ENCODE measurements at places on chromosomes 4 and X.

- DNase-seq: no peak
These were observed at the start of gene CDS1 for GRCh38 chr4:84582988-84583875. CDS1 (plus strand) TSS chr4:84583127; CDS start chr4:84583402, 275 bp downstream.

GRCh38 chrX:131146702-131147101, 88.6 kb downstream of the ARHGAP36 start:
- no peak for DNase-seq

DNA sequence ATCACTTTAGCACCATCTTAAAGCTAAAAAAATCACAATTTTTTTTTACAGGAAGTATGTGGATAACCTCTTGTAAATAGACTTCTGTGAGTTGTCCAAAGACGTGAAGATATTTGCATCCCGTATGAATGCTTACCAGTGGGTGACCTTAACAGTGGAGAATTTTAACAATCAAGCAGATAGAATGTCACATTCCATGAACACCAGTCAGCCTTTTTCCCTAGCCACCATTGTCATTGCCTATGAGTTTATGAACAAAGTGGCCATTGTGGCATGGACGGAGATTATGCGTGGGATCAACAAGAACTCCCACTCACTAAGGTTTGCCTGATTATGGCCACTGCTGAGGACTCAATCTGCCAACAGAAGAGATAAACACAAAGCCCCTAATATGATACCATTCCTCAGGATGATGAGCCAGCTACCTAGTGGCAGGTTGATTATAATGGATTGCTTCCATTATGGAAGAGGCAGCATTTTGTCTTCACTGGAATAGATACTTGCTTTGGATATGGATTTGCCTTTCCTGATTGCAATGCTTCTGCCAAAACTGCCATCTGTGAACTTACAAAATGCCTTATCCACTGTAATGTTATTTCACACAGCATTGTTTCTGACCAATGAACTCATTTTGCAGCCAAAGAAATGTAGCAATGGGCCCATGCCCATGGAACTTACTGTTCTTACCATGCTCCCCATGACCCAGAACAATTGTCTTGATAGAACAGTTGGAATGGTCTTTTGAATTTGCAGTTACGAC, 830.9 kb upstream of the NDST4 start:
- DNase-seq: no peak

- no peak for DNase-seq
These were observed 86.2 kb downstream of the FHDC1 start for GRCh38 chr4:153022241-153022715.

- peak; percentile 16 for DNase-seq
These were observed 8.9 kb upstream of the RGS12 start for GRCh38 chr4:3283916-3284315.

DNA sequence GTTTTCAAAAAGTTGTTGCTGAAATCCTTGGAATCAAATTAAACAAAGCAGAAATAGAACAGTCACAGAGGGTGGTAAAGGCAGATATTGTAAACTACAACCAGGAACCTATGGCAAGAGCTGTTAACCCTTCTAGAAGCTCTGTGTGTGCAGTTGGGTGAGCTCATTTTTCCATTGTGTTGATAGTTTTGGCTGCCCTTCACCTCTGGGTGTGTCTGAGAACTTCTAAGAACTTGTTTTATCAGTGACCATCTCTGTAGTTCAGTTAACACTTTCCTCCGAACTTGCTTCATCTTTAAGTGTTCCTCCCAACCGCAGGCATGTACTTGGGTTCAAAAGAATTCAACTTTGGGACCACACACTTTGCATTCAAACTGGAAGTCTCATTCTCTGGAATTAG, 32.7 kb downstream of the RBMX start:
- peak; percentile 3 for DNase-seq

GRCh38 chr4:158530381-158530780, 8.7 kb downstream of the RXFP1 start:
- DNase-seq: no peak

GRCh38 chr4:154720123-154720522, 23.7 kb upstream of the LRAT start:
- DNase-seq: no peak

GRCh38 chr4:119136546-119136945, 914 bp downstream of the MYOZ2 start:
- no peak for DNase-seq

GRCh38 chr4:169998981-169999380, 27.2 kb downstream of the MFAP3L start:
- DNase-seq: no peak

DNA sequence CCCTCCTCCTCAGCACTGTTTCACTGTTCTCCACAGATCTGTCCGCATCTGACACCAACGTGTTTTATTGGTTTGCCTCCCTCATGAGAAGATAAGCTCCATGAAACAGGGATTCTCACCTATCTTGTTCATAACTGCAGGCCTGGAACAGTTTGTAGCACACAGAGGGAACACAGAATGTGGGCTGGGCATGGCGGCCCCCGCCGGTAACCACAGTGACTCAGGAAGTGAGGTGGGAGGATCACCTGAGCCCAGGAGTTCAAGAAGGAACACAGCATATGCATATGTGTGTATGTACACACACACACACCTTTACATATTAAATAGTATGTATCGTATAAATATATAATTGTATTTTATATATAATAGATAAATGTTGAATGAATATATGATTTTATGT, 168.6 kb downstream of the AFAP1 start:
- DNase-seq: no peak

DNA sequence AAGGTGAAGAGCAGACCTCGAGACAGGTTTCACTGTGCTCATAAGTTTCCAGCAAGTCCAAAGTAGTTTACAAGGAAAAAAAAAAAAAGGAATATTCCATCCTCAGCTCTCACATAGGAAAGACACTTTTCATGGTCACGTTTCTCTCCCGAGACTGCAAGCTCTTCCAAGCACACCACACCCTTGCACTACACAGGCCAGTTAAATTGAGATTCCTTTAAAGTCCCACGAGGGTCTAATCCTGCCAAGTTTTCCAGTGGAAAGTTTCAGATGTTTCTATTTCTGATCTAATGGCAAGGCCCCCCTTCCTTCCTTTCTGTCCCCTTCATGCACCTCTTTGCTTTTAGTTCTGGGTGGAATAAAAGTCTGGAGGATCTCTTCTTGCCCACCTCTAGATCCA, 67.9 kb upstream of the PCDH19 start:
- no peak for DNase-seq

DNA sequence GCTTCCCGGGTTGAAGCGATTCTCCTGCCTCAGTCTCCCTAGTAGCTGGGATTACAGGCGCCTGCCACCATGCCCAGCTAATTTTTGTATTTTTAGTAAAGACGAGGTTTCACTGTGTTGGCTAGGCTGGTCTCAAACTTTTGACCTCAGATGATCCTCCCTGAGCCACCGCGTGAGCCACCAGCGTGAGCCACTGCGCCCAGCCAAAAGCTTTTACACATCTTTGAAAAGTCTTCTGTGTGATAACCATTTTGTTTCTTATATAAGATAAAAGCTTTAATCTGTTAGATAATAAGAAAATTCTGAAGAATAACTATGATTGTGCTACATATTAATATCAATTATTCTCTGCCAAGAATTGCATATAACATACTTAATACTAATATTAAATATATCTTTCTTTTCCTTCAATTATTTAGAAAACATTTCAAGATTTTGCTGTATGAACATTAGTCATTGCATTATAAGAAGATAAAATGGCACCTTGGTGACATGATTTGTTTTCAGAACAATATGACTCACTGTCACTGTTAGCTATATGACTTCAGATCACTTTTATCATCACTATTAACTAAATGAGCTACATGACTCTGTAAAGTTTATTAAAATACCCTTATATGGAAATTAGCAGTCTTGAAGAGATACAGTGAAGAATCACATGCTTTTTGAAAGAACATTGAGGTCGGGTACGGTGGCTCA, 33.4 kb downstream of the RUFY3 start:
- DNase-seq: no peak

- DNase-seq: no peak
These were observed 46.3 kb downstream of the TBCK start for GRCh38 chr4:106269711-106270110.

DNA sequence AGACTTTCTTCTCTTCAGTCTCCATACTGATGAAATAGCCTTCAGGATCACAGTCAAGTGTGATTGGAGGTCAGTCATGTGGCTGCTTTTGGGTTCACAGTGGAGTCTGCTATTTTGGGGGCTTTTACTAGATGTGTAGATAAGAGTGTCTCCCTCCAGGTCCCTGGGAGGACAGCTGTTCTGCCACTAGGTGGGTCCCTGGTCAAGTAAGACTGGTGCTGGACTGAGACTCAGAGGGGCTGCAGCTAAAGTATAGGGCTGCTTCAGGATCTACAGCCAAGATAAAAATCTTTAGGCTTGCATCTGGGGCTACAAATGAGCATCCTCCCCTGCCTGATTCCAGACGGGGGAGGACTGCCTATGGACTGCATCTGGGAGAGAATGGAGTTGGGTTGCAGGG, 200.7 kb upstream of the ANKRD50 start:
- no peak for DNase-seq

GRCh38 chr4:144495944-144496343, 150.0 kb upstream of the HHIP start:
- DNase-seq: no peak

Data from spinal cord (tissue), 10 donors.